ENCODE measurements at places on chromosomes 13 and 19.

DNA sequence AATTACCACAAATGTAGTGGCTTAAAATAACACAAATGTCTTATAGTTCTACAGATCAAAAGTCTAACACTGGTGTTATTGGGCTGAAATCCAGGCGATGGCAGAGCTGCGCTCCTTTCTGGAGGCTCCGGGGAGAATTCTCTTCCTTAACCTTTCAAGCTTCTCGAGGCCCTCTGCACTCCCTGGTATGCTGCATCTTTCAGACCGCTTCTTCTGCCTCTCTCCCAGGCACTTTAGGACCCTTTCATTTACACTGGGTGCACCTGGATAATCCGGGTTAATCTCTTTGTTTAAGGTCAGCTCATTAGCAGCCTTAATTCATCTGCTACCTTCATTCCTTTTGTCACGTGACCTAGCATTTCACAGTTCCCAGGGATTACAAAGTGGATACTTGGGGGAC, 211.3 kb upstream of the RFC3 start:
- DNase-seq: peak; percentile 16

GRCh38 chr19:42542791-42543190, 14.5 kb upstream of the CEACAM1 start:
- DNase-seq: no peak

GRCh38 chr19:7655581-7655980, 13.3 kb upstream of the RETN start:
- DNase-seq: no peak

DNA sequence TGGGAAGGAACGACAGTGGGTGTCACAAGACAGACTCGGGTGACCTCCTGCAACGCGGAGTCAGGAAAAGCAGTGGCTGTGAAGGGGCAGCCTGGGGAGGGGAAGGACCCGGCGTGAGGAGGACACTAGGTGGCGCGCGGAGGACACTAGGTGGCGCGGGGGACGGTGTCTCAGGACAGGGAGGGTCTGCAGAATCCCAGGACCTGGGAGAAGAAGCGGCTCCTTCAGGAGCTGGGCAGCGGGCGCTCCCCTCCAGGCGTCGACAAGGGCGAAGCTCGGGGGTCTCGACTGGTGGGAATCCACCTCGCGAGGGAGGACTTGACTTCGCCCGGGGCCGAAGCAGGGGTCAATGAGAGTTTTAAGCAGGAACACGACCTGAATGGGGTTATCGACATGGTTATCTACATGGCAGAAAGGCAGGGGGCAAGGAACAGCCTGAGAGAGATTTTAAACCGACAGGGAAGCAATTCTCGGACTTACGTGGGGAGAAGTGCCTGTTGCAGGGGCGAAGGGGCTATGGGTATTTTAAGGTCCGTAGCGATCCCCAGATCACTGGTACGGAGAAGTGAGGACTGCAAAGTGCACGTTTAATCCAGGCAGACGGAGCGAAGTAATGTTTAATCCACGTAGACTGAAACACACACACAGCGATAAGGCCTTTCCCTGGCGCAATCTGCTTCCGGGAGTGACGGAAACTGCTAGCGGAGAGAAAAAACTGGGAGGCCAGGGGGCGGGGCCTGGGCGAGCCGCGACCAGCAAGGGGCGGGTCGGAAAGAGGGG, at the start of gene ZNF616:
Gene ZNF616, minus strand, starts transcription at position 687 of the 780 bp plus-strand sequence. CDS start 9,426 bp downstream, outside the sequence.
- peak; percentile 95 for DNase-seq

DNA sequence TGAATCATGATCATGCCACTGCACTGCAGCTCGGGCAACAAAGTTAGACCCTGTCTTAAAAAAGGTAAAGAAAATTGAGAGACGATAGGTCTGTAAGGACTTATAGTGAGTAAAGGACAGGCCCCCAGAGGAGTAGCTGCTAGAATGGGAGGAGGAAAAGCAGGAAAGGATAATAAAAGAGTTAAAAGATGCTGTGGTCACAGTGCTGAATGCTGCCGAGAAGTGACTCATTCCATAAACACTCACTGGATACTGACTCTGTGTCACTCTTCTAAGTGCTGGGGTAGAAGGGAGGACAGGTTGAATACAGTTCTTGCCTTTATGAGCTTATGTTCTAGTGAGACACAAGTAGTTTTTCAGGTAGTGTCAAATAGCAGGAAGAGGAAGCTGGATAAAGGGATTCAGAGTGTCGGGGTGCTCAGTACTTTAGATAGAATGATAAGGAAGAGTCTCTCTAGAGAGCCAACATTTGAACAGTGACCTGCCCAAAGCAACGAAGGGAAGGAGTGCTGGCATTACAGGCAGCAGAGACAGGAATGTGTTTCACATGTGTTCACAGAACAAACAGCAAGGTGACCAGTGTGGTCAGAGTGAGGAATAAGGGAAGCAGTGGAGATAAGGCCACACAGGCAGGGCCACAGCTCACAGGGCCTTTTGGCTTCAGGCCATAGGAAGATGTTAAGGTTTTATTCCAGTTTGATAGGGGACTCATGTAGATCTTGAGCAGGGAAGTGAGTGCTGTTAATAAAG, 1240.5 kb downstream of the UQCRFS1 start:
- DNase-seq: peak; percentile 51

DNA sequence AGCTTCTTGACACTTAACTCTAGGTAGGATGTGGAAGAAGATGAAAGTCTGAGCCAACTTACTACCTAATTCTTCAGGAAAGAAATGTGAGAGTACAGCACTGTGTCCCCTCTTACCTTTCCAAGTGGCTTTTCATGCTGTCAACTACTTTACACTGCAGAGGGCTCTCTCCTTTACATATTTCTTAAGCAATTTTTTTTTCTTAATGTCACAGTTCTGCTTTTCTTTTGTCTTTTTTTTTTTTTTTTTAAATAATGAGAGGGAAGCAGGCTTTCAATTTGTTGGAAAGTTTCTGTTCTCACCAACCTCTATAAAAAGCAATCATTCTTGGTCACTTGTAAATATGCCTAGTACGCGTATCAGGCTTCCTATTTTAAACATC, 212.7 kb upstream of the MIR17HG start:
- DNase-seq: no peak

GRCh38 chr13:94415500-94416237, 63.8 kb downstream of the DCT start:
- DNase-seq: no peak

GRCh38 chr13:110291286-110291685, 15.7 kb downstream of the COL4A1 start:
- no peak for DNase-seq

GRCh38 chr13:20043207-20043925, 84.8 kb downstream of the ZMYM2 start:
- DNase-seq: no peak

DNA sequence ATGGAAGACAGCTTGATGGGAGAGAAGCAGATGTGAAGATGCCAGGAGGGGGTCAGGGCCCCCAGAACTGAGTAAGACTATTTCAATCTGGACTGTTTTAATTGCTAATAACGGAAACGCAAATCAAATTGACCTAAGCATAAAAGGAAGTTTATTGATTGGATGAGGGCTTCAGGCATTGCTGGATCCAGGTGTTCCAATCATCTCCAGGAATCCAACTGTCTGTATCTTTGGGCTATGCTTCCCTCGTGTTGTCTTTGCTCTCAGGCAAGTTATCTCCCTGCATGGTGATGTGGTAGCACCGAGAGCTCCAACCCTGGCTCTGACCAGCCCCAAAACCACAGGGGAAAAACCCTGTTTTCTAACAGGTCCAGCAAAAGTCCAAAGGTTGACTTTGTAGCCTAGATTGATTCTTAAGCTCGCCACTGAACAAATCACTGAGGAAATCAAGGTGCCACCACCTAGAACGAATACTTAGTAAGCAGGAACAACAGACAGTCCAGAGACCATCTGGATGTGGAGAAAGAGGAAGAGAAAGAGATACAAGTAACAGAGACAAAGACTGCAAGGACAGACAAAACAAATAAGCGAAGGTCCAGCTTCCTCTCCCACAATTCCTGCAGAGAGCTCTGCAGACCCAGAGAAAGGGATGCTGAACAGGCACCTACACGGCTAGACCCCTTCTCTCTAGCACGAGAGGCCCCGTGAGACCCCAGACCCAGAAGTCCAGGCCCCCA, 1.2 kb upstream of the C19orf81 start:
- DNase-seq: no peak

DNA sequence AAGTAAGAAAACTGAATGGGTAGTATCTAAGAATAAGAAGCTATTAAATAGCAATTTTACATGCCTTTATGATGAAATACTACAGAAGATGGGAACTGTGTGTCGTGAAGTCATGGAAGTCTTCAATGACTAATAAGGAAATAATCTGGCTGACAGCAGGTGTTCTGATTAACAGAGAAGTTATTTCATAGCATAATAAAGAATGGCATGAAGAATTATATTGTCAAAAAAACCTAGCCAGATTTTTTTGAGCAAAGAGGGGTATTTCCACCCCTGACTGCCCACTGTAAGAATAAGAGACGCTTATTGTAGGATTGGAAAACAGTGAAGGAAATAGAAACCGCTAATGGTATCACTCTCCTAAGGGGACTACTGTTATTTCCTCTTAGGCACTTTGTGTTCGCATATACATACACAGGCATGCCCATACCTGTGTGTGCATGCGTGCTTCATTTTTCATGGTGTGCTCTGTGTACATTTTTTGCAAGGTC, 318.8 kb downstream of the SHISA2 start:
- DNase-seq: no peak

- no peak for DNase-seq
These were observed 9.8 kb downstream of the PROZ start for GRCh38 chr13:113168211-113168610.

- peak; percentile 31 for DNase-seq
These were observed 30.1 kb upstream of the CCDC124 start for GRCh38 chr19:17902701-17903100.

DNA sequence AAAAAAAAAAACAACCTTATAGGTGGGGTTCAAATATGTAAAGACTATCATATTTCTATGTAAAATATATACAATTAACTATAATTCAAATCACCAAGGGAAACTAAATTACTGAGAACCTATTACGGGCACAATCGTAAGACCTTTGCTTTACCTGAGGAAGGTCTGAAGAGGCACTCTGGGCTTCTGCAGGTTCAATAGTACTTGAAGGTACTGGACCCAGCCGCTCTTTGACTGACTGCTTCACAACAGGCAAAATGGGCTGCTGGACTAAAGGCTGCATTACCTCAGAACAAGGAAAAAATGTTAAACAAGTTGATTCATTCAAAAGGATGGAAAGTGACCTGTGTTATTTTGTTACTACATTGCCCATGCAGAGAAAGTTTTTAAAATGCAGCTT, 51.8 kb downstream of the RBM26 start:
- no peak for DNase-seq

DNA sequence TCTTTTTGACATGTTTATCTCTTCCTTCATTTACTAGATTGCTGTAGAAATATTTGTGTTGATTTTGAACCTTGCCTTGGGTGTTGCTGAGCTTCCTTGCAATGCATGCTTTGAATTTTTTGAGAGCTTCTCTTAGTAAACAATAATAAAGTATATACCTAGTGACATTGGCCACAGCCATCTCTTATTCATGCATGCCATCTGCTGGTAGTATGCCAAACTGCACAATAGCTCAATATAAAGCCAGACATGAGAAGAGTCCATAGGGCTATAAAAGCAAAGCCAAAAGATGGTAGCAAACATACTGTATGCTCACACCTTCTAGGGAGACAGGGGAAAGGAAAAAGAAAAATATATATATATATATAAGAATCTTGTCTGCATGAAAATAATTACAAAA, 18.9 kb upstream of the ZSCAN5A start:
- DNase-seq: peak; percentile 78

GRCh38 chr19:5166262-5166661, 174.3 kb downstream of the PTPRS start:
- DNase-seq: peak; percentile 65

DNA sequence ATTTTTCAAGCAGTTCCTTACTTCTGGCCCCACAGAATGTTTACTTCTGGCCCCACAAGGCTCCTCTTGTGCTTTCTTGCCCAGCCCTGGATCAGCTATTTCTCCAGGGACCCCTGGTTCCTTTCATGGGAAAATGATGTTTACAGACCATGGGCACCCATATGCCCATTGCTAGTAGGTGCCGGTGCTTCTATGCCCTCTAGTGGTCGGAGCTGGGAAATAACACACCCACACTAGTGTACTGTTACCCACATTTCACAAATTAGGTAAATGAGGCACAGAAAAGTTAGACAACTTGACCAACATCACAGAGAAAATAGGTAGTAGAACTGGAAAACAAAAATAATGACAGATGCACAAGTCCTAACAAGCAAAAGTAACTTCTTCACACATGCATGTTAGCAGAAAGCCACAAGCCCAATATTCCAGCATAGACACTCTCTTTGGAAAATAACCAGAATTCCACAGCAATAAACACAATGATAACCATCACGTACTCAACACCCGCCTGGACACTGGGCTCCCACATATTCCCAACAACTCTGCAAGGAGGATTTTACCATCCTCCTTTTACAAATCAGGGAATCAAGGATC, 1.3 kb upstream of the CEACAM6 start:
- DNase-seq: peak; percentile 48

DNA sequence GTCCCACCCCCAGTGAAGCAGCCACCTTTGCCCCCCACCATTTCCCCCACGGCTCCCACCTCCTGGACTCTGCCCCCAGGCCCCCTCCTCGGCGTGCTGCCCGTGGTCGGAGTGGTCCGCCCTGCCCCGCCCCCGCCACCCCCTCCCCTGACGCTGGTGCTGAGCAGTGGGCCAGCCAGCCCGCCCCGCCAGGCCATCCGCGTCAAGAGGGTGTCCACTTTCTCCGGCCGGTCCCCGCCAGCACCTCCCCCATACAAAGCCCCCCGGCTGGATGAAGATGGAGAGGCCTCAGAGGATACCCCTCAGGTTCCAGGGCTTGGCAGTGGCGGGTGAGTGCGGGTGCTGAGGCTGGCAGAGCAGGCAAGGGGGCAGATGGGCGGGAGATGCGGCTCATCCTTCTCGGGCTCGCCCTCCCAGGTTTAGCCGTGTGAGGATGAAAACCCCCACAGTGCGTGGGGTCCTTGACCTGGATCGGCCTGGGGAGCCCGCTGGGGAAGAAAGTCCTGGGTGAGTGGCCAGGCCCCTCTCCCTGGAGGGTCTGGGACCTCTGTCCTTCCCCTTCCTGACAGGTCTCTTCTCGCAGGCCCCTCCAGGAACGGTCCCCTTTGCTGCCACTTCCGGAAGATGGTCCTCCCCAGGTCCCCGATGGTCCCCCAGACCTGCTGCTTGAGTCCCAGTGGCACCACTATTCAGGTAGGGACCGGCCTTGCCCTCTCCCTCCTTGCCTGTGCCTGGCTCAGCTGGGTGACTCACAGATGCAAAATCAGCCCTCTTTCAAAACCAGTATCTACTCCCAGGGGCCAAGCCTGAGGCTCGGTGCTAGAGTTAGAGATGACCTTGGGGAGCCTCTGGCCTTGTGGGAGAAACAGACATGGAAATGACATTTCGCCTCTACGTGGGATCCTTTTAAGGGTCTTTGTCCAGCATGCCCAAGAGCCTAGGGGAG, 8.8 kb downstream of the IGFLR1 start:
- DNase-seq: no peak
